ENCODE measurements at places on chromosomes 7 and 10.

- no peaks in the 10 kb centered on the region for H3K36me3 ChIP-seq
- peak overlapping the region; percentile 12 for H3K4me3 ChIP-seq
- peaks cover 6% of the 10 kb centered on the region for H3K4me1 ChIP-seq
- H3K27ac ChIP-seq: peak overlapping the region; percentile 77
- H3K27me3 ChIP-seq: no peaks in the 10 kb centered on the region
- no peak for DNase-seq
Observed at GRCh38 chr7:117015258-117016184, 62.2 kb downstream of the ST7 start.

GRCh38 chr10:101301111-101301731 is 52.7 kb upstream of the BTRC start:
- peak; percentile 82 for DNase-seq
- H3K36me3 ChIP-seq: no peaks in the 10 kb centered on the region
- H3K27ac ChIP-seq: no peak overlapping the region
- no peaks in the 10 kb centered on the region for H3K4me1 ChIP-seq
- peaks cover 11% of the 10 kb centered on the region for H3K27me3 ChIP-seq

GRCh38 chr10:69239136-69239535 is 19.0 kb downstream of the HKDC1 start:
- no peaks in the 10 kb centered on the region for H3K27me3 ChIP-seq
- no peak overlapping the region for H3K27ac ChIP-seq
- H3K4me1 ChIP-seq: peaks cover 12% of the 10 kb centered on the region
- H3K4me3 ChIP-seq: no peak overlapping the region
- no peaks in the 10 kb centered on the region for H3K36me3 ChIP-seq

- H3K27ac ChIP-seq: no peak overlapping the region
- no peaks in the 10 kb centered on the region for H3K36me3 ChIP-seq
- no peak overlapping the region for H3K4me3 ChIP-seq
Observed at GRCh38 chr7:63071920-63072319, 926.7 kb upstream of the ZNF722 start.
